ENCODE measurements at places on chromosomes 4 and X.
A peak's percentile ranks its signal among the peaks of the same experiment; 100 is the strongest.

DNA sequence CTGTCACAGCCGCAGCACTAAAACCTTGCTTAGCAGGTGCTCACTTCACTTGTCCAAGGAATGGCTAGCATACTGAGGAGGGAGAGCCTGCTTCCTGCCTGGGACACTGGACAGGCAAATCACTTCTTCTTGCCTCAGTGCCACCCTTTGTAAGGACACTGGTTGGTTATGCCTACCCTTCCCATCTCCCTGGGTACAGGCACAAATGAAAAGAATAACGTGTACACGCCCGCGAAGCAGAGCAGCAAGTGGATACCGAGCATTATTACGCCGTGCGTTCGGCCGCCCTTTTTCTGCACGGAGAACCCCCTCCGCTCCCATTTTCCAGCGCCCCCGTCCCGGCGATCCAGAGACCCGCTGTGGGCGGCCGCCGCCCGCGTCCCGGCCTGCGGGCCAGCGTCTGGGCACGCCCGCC is 338 bp upstream of the KLHL2 start:
- DNase-seq, result peak; percentile 69

- no peak for DNase-seq
These were observed 1984.3 kb upstream of the IGFBP7 start for GRCh38 chr4:59094505-59094904.

DNA sequence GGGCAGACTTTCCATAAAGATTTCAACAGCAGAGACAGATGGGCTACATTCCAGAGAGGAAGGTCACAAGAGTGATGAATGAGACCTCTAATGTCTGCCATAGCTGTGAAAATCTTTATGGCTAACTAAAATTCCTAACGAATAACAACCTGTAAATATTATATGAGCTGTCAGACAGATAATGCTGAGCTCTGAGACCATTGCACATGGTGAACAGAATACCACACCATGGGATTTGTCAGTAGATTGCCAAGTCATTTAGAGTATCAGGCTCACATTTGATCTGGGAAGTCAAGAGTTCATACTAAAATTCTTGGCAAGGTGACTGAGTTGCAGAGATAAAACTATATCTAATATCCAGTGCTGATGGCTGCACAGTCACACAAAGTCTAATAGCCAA is 259.2 kb upstream of the FTHL17 start:
- no peak for DNase-seq

DNA sequence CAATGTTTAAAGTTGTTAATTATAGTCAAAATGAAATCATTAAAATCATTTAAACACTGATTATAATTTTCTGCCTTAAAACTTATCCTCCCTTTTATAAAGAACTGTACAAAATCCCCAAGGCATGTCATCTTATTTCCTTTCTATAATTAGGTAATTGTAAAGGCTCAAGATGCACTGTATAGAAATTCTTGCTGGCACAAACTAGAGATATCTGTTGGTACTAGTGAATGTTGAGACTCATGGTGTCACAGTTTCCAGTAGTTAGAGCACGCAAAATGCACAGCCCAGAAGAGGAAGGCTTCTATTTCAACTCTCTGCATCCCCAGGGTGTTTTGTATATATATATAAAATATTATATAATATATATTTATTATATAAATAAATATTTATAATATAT is 22.7 kb upstream of the PLA2G12A start:
- no peak for DNase-seq

- no peak for DNase-seq
These were observed 20.1 kb upstream of the MSANTD1 start for GRCh38 chr4:3228881-3229280.

GRCh38 chr4:181281451-181281850 is 961.8 kb upstream of the TENM3 start:
- peak; percentile 15 for DNase-seq

- DNase-seq, result no peak
These were observed 4.3 kb upstream of the SPON2 start for GRCh38 chr4:1176398-1177273.

GRCh38 chr4:86855572-86855971 is 6.4 kb upstream of the SLC10A6 start:
- no peak for DNase-seq

DNA sequence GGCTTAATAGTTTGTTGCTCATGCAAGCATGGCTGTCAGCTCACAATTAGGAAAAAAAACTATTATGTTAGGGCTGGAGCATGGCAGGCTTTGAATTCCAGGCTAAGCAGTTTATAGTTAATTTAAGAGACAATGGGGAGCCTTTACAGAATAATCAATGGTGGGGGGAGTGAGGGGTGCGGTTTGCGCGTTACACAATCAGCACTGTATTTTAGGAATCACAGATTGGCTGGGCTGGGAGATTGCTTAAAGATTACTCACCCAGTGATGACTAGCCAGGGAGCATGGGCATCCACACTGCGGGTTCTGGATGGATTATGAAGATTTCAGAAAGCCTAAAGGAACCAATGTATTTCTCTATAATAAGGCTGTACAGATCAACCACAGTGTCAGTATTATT is 186.6 kb downstream of the SOX3 start:
- no peak for DNase-seq

DNA sequence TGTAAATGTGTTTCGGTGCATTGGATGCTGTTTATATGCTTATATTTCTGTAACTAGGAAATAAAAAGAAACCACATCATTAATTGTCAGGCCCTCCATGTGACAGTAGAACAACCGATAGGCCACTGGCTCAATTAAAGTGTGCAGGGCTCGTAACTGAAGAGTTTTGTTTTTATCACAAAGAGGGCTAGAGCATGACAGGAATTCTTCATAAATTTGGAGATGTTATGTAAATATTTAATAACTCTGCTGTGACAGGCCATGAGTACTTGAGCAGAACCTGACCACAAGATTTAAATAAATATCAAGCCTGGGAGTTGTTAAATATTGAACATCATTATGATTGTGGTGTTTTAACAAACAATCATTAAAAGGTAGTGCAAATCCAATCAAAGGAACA is 55.9 kb downstream of the MID1 start:
- DNase-seq, result no peak

DNA sequence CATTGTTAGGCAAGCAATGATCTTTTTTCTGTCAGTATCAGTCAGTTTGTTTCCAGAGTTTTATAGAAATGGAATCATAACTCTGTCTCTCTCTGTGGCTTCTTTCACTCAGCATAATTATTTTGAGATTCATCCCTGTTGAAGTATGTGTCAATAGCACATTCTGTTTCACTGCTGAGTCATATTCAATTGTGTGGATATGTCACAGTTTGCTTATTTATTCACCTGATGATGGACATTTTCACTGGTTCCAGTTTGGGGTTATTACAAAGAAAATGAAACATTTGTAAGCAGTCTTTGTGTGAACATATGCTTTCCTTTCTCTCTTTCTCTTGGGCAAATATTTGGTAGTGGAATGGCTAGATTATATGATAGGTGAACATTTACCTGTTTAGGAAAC is 10.2 kb upstream of the ZNF718 start:
- no peak for DNase-seq

- peak; percentile 95 for DNase-seq
These were observed at the start of gene SAT1 for GRCh38 chrX:23782863-23783588. Gene SAT1, plus strand, starts transcription at chrX:23783173. Its CDS starts 179 bp downstream, at chrX:23783352.

- no peak for DNase-seq
These were observed 187.9 kb downstream of the KDR start for GRCh38 chr4:54937501-54937900.

DNA sequence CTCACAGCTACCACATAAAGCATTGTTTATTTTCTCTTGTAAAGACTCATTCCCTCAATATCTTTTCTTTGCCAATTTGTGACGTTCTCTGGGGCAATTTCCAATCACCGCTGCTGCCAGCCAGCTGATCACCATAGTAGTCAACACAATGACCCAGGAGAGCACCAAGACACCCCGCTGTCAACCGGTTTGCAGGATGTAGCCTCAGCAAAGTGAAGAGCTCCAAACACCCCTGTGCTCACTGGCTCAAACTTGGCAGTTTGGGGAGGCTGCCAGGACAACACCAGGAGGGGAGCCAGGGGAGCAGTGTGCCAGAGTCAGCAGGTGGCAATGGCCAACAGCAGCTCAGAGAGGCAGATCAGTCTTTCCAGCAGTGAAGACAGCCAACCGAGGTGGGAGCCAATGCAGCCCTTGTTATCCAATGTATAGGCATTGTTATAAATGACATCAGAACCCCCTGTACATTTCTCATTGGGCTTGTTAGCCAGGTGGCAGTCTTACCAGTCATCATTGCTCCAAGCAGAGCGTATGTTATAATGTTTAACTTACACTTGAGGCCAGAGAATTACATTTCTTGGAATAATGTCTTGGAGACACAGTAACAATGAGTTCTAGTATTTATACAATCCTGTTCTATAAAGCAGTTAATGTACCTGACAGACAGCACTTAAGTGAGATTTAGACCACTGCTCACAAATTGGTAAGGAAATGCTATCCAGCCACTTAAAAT is 274.9 kb upstream of the GK2 start:
- DNase-seq, result peak; percentile 19

DNA sequence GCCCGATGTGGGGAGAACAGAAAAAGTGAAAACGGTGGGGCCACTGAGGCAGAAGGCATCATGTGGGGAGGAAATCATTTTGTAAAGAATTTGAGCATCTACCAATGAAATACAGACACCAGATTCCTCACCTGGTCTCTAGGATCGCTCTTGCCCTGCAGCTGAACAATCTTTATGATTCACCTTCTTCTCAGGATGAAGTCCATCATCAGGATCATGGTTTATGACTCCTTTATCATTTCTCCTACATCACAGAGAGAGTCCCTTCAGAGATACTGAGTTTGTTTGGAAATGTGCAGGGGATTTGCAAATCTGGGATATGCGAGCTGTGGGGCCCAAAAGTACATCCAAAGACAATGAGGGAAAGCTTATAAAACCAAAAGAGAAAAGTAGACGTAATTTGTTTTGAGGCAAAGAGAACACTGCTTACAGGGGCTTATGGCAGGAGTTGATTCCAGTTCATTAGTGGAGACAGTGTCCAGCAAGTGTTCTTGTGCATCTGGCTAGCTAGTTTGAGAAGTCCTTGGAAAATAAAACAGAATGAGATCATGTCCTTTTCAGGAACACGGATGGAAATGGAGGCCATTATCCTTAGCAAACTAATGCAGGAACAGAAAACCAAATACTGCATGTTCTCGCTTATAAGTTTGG is 15.3 kb upstream of the ANXA5 start:
- no peak for DNase-seq

GRCh38 chr4:152673489-152673888 is 6.3 kb downstream of the TMEM154 start:
- no peak for DNase-seq

GRCh38 chr4:131426023-131426758 is 1722.9 kb upstream of the PCDH10 start:
- no peak for DNase-seq

GRCh38 chr4:86670298-86670697 is 76.2 kb downstream of the PTPN13 start:
- no peak for DNase-seq

DNA sequence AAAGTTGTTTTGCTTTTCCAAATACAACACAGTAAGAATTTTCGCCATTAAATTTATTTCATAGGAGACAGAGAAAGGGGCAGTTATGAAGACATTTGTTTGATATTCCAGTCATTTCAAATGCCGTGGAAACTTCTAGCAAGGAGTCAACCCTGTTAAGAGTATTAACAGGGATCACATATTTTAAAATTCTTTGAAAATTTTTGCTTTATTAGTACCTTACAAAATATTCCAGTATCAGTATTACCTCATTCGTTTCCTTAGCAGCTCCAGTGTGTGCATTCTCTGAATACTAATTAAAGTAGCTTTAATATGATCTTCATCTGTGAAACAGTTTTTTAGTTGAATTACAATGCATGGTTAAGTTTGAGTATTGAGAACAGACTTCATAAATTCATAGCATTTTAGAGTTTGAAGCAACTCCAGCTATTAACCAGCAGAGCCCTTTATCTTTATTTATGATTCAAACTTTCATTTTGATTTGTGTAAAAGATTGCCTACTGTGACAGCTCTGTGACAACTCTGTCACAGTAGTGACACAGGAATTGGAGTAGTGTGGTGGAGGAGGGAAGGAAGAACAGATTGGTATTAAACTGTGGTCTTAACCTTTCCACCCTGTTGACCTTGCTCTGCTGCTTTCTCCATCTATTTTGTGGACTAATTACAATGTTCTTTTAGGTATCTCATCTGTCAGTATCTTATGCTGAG is 86.3 kb downstream of the PDLIM5 start:
- DNase-seq, result no peak

- DNase-seq, result peak; percentile 64
These were observed 28.4 kb downstream of the ZNF185 start for GRCh38 chrX:152926279-152926678.

GRCh38 chrX:134588806-134589205 is 69.5 kb downstream of the PLAC1 start:
- DNase-seq, result no peak

GRCh38 chr4:55251896-55252295 is 94.1 kb upstream of the SRD5A3 start:
- no peak for DNase-seq

DNA sequence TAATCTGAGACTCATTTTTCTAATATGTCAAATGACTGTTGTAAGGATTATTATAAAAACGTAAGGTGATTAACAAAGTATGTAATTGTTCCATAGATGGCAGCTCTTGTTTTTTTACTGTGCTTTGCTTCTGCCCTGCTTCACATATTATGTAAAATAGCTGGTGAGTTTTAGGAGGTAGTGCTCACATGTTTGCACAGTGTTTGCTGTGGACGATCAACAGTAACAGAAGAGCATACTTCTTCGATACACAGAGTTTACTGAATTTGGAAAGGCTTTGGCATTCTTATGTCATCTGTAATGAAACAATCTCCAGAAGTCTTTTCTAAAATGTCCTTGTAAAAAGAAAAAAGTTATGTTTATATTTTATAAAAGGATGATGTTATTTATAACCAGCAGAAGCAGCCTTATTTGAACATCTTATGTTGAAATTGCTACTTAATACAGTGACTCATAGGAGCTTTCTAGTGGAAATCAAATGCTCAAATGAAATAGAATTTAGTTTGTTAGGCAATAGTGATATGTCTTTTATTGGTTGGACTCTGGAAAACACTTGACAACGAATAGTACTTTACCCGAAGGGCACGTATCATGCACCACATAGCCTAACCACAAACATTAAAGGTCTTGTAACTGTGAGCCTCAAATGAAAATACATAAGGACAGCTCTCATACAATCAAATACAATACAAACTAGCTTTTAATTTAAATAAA is 1.9 kb upstream of the MTTP start:
- DNase-seq, result no peak

DNA sequence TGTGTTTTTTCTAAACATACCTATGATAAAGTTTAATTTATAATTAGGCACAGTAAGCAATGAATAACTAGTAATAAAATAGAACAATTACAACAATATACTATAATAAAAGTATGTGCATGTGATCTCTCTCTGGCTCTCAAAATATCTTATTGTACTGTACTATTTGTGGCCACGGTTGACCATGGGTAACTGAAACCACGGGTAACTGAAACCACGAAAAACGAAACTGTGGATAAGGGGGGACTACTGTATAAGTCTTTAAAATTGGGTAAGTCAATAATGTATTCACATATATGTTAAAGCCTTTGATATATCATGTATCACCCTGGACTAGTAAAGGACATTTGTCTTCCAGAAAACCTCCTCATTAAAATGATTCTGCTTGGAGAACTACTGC is 20.0 kb downstream of the TMEM154 start:
- no peak for DNase-seq

Data from G401 (cell line).